Natural killer cell treated with Interleukin-12 subunit alpha and Interleukin-12 subunit beta and Interleukin-15 and Interleukin-18, amount 100 ng/mL, for 72 hours (primary cell): ENCODE measurements at places on chromosomes 1 and 21.

DNA sequence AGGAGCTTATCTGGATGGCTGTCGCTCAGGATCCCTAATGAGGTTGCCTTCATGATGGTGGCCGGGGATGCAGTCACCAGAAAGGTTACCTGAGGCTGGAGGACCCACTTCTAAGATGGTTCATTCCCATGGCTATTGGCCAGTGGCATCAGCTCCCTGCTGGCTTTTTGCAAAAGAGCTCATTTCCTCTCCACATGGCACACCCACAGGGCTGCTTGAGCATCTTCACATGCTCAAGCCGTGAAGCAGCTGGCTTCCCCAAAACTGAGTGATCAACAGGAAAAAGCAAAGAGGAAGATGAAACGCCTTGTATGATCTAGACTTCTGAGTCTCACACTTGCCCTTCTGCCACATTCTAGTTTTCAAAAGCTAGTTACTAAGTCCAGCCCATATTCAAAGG lies 124.6 kb upstream of the CXADR start:
- DNase-seq = no peak

DNA sequence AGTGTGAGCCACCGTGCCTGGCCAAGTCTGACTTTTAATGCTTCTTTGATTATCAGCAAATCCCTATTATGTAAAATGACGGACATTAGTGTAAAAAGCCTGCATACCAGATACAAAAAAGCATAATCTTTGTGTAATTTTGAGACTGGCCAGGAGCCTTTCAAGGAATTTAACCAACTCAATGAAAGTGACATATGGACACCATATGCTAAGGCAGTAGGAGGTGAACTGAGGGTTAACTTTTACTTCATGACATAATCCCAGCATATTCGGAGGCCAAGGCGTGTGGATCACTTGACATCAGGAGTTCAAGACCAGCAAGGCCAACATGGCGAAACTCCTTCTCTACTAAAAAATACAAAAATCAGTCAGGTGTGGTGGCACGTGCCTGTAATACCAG lies 94.6 kb downstream of the EIF4G3 start:
- no peak for DNase-seq

GRCh38 chr1:22222723-22223122 lies 79.8 kb upstream of the WNT4 start:
- DNase-seq = peak; percentile 5

GRCh38 chr1:156065212-156065611 lies 4.3 kb downstream of the RAB25 start:
- no peak for DNase-seq

DNA sequence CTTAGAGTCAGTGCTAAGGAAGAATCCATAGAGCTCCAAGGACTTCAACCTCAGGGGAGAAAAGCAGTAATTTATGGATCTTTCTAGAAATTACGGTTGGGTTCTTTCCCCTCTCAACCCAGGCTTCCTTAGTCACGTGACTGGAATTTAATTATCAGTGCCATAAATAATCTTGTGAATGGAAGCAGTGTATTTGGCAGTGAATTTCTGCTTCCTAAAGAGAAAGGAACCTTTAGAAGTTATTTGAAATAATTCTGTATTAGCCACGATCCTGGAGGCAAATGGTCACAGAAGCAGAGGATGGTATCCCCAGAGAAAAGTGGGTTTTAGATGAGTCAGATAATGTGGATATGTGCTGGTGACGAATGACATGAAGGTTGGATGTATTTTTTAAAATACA lies 89.6 kb downstream of the NFIA start:
- no peak for DNase-seq

DNA sequence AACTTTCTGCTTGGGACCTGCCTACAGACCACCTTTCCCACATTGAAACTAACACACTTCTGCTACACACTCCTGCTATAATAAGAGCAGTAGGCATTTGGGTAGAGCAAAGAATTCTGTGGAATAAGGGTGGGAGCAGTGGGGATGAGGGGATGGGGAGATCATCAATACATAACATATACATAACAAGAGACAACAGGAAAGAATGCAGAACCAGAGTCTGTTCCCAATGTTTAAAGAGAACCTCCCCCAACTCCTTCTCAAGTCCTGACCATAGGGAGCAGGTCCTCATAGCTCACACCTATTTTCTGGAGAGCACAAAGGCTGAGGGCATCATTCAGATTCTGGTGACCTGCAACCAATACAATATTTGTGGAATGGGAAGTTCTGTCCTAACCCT lies 121.6 kb upstream of the BARHL2 start:
- DNase-seq = no peak

DNA sequence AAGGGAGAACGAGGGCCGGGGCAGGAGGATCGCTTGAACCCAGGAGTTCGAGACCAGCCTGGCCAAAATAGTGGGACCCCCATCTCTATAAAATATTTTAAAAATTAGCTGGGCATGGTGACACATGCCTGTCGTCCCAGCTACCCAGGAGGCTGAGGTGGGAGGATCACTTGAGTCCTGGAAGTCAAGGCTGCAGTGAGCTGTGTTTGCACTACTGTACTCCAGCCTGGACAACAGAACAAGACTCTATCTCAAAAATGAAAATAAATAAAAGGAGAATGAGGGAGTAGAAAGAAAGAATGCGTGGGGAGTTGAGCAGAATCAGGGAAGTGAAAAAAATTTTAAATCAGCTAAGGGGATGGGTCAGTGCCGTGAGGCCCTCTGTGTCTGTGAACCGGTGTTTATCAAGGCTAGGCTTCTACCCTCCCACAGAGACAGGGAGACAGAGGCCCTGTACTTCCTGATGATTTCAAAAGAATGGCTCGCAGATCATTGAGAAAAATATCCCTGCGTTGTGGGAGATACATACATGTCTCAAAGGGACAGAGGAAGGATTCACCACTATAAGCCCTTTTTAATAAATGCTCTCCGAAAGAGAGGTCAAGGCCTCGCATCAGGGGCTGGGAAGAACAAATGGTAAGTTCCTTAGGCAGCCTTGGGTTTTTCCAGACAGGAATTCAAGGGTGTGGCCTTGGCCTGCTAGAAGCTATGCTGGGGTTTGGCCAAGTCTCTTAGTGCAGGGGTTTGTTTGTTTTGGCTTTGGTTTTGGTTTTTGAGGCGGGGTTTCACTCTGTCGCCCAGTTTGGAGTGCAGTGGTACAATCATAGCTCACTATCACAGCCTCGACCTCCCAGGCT lies 20.7 kb downstream of the IL10RB start:
- no peak for DNase-seq

DNA sequence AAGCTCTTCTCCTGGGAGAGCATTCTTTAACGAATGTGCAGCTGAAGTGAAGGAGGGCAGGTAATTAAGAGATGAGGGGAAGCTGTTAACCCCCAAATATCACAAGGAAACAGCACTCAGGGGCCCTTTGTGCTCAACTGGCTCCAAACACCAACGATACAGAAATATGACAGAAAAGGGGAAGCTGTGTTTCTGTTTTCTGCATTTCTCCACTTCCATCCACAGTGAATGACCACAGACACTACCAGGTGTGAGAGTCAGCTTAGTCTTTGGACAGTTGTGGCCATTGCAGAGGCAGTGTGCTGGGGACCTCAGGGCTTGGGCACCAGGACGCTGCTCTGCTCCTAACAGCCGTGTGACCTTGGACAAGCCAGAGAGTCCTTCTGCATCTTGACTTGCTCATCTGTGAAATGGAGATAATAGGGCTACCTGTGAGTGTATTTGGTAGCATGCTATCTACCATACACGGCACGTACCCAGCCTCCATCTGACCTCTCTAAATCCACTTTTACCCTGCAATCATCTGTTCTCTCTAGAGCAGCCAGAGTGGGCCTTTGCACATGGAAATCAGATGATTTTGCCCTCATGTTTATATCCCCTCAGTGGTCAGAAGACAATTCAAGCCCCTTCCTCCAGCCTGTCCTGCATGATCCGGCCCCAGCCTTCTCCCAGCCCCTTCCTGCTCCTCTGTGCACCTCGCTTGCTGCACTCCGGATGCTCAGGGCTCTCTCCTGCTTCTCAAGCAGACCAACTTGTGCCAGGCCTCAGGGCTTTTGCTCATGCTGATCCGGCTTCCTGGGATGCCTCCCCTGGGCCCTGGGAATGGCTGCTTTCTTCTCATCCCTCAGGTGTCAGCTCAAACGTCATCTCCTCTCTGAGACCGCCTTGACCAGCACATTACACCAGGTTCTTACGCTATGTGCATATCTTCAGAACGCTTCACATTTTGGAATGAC lies 4.7 kb upstream of the TINAGL1 start:
- no peak for DNase-seq

- DNase-seq = no peak
Observed at GRCh38 chr1:114236517-114236916, 82.8 kb upstream of the SYT6 start.

- DNase-seq = no peak
Observed at GRCh38 chr1:19130468-19130867, 79.6 kb downstream of the UBR4 start.

- DNase-seq = no peak
Observed at GRCh38 chr1:174217787-174218574, 58.7 kb downstream of the RABGAP1L start.

- no peak for DNase-seq
Observed at GRCh38 chr1:117364240-117364639, 3.0 kb upstream of the MAN1A2 start.

GRCh38 chr1:109283748-109284600 lies 1.0 kb upstream of the PSRC1 start:
- DNase-seq = no peak

DNA sequence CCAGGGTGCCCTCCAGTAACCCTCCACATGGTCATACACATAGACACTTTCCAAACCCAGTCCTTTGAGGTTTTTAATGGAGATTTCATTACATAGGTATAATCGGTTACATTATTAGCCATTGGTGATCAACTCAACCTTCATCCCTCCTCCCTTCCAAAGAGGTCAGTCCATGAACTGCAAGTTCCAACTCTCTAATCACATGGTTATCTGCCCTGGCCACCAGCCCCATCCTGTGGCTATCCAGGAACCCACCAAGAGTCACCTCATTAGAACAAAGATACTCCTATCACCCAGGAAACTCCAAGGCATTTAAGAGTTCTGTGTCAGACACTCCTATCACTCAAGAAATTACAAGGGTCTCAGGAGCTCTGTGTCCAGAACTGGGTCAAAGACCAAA lies 12.2 kb downstream of the ATP1A4 start:
- no peak for DNase-seq

- DNase-seq = no peak
Observed at GRCh38 chr21:26238646-26239045, 68.1 kb upstream of the APP start.

DNA sequence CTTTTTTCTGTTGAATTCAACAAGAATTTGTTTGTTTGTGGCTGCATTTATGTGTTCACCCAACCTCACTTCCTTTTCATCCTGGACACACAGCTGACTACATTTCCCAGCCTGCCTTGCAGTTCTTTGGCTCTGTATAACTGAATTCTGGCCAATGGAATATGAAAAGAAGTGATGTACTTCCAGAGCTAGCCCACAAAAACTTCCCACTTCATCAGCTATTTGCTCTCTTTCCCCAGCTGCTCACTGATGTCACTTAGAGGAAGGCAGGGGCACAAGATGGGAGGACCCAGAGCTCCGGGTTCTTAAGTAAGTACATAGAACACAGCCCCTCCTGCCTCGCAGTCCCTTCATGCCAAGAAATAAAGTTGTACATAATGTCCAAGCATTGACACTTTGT lies 235.0 kb upstream of the FGGY start:
- DNase-seq = no peak

GRCh38 chr1:63903947-63904610 lies 130.3 kb downstream of the ROR1 start:
- DNase-seq = no peak

DNA sequence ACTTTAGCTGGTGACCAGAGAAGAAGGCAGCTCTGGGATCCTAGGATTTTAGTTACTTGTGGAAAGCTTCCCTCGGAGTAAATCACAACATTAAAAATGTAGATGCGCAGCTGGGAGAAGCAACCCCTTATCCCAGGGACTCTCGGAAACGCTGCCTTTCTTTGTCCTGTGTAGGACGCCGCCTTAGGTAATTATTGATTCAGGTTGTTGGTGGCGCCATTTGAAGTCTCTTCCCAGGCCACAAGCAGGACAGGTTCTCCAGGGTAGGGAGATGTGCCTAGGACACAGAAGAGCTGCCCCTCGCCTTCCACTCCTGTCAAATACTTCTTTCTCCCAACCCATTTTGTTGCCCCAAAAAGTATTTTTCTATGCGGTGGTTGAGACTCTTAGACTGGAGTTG lies 10.3 kb downstream of the SLC37A1 start:
- DNase-seq = no peak

DNA sequence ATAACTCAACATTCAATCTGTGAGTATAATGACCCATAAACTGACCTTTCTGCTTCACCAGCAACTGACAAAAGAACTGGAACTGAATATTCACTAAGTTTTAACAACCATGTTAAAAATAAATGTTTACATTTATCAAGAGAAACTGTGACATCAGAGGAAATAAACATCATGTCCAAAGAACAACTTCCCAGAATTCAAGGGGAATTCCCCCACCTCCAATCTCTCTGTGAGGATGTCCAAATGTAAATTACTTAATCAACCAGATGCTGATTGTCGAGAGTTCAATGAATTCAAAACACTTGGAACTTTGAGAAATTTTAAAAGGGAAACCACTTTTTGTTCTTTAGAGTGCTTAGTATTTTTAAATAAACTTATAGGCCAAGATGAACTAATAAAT lies 365.6 kb upstream of the ADGRL2 start:
- no peak for DNase-seq

- no peak for DNase-seq
Observed at GRCh38 chr1:27614625-27615344, 10.8 kb upstream of the AHDC1 start.

- DNase-seq = no peak
Observed at GRCh38 chr1:231286603-231287002, 45.6 kb downstream of the GNPAT start.

DNA sequence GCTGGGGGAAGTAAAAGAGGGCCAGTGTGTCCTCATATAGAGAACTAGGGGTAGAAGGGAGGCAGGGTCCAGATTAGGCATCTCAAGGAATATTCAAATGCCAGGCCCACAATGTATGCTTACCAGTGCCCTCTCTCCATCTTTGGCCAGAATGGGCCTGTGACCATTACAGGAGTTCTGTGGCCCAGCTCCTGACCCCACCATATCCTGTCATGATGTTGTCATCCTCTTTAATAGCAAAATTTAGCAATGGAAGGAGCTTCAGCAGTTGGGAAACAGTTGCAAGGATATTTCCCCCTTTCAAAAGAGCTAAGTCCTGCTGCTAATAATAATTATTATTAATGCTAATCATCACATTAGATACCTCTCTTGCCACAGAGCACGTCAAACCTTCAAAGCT lies 49.3 kb upstream of the JUN start:
- no peak for DNase-seq

DNA sequence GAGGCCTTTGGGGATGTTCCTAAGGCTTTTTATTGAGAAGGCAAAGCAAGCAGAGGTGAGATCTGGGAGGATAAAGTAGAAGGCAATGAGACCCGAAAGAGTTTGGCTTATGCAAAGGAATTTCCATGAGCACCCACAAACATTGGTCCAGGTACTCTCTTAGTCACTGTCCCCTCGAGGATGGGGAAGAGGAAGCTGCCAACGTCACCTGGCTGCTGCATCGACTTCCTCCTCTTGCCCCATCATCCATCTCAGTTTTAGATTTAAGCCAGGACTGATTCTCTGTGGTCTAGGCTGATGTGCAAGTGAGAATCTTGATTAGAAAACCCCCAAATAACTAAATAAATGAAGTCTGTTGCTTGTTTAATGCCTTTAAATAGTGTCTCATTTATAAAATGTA lies 28.7 kb downstream of the RUNX1 start:
- DNase-seq = no peak
